ENCODE measurements at places on chromosomes 2 and 18.

- DNase-seq = no peak
Observed at GRCh38 chr2:219087361-219087760, 26.6 kb upstream of the IHH start.

GRCh38 chr2:170488807-170489206 is 226.3 kb upstream of the SP5 start:
- no peak for DNase-seq

DNA sequence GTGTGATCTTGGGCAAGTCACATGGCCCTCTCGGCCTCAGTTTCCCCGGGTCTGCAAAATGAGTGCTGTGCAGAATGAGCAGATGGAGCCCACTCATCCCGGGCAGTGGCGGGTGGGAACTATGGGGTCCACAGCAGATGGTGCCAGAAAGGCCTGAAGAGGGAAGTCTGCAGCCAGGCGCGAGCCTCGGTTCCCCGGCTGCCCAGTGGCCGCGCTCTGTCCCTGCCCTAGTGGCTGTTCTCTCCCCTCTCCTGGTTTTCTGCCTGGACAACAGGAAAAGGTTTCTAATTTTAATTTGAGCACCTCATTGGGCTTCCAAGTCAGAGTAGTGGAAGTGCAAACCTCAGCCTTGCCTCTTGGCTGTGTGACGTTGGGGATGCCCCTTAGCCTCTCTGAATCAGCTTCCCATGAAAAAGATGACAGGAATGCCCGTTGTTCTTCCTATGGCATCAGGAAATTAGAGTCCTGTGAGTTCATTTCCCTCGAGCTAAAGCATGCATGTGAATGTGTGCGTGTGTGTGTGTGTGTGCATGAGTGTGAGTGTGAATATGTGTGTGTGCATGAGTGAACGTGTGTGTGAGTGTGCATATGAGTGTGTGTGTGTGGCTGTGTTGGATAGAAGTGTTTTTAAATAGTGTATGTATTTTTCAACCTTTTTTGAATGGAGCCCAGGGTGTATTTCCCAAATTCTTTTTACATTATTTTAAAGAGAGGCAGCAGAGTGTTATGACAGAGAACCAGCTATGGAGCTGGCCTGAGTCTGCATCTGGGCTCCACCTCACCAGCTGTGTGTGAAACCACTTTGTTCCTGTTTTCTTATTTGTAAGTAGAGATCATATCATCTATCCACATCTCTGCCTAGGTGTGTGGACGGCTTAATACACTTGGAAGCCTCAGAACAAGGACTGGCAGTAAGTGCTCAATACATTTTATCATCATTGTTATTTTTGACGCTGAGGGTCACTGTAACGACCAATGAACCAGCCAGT is 41.3 kb downstream of the RRM2 start:
- DNase-seq = no peak

DNA sequence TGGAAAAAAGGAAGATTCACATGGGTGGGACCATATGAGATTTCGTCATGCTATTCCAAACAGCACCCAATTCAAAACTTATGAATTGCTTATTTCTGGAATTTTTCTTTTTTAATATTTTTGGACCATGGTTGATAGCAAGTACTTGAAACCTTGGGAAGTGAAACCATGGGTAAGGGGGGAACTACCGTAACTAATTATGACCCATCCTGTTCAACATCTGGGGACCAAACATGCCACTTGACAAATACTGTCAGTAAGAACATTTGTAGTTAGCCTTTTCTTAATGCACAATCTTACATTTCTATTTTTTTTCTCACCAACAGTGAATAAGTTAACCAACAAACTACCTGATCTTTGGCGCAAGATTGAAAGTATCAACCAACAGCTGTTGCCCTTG is 105.7 kb upstream of the TTC39C start:
- no peak for DNase-seq

- DNase-seq = no peak
Observed at GRCh38 chr2:188609321-188610049, 317.8 kb downstream of the GULP1 start.

Data from HFF-Myc (cell line).